ENCODE measurements at places on chromosomes 1 and 21. TPM values are rescaled to one million over a fixed set of nuclear protein-coding genes. Genes with fewer than 3 reads are reported as not detected.
A peak's percentile ranks its signal among the peaks of the same experiment; 100 is the strongest.

DNA sequence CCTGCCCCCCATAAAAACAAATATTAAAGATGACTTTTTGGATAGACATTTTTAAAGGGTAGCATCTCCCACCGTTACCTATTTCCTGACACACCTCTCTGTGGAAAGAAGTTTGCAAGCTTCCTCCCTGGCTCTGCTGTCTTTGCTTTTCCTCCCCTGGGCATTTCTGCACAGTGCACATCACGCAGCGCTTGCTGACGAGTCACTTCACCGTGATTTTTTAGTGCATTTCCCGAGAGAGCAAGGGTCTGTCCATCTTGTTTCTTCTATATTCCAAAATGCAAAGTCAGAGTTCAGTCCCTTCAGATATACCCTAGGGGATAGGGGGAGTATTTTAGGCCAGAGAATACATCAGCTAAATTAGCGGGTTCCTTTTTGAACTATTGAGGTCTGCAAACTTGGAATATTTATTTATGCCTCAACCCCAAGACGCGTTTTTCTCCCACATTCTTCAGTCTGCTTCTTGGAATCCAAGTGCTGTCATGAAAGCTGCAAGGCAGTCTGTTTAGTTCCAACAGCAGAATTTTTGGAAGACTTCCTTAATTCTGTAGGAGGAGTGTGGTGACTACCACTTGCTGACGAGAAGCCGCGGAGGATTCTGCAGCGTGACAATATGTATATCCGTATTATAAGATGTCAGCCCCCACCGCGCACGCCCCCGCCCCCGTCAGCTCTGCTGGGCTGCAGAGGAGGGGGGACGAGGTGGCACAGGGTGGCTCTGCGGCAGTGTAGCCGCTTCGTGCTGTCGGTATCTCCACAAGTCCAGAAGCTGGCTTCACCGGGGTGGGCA is 22.4 kb downstream of the SMYD2 start:
- DNase-seq, result no peak

- no peak for DNase-seq
Measured at GRCh38 chr1:226736001-226736907, 2.8 kb downstream of the ITPKB start.

DNA sequence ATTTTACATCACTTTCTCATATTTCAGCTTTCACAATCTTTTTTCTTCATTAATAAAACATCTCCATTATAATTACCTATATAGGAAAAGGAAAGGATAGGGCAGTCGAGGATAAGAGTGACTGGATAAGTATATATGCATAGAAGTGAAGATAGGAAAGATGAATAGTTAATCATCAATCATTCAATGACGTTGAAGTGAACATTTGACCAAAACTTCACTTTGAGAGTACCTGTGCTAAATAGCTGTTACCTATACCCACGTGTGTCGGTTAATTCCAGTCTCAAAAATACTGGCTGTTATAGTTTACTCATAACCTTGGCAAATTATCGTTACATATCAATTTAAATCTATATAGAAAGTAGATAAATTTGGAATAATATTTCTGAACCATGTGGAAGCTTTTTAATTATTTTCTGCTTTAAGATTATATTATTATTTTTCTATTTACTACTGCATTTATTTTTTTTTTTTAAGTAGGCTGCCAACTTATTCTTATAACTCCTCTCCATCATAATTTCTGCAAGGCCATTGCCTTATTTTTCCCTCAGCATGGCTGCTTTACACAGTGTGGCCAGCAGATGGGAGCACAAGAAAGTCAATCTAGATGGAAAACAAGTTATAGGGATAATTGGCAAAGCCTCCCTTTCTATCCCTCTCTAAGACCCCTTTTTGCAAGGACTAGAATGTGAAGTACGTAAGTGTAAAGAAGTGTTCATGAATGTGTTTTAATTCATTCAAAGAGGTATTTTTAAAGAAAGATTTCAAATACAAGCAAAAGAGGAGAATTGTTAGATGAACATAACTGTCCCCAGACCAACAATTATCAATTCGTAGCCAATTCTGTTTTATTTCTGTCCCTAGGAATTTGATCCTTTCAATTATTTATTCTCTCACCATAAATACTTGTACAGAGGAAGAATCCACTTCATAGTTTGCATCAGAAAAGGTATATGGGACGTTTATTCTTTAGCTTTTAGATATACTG is 290.4 kb downstream of the KCNT2 start:
- no peak for DNase-seq

DNA sequence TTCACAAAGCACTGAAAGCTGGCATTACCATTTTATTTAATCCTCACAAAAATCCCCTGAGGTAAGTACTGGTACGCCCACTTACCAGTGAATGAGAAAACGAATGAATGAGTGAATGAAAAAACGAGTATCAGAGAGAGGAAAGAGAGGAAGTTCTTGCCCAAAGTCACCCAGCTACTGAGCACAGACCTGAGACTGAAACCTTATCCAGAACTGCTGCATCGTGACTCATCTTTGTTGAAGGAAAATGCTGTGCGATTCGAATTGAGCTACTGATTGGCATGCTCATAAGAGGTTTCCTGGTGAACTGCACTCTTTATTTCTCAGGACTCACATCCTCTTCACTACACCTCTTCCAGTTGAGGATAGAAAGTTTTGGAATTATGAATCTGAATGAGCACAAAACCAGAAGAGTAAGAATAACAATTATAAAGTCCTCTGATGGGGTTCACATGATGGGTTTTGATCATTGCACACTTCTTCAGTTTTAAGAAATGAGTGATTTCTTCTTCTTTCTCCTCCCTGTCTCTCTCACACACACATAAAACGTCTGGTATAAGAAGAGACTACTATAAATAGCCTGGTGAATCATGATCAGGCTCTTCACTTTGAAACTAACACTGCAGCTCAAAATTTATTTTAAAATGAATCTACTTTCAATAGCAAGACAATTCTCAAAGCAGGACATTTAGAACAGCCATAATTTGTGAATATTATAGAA is 32.1 kb downstream of the IL12RB2 start:
- DNase-seq, result no peak

- DNase-seq, result peak; percentile 79
Measured at GRCh38 chr1:25619101-25619890, 2.7 kb downstream of the MAN1C1 start.

GRCh38 chr1:53140451-53140850 is 2.0 kb downstream of the SLC1A7 start:
- DNase-seq, result no peak

GRCh38 chr21:31368361-31368760 is 24.3 kb upstream of the TIAM1 start:
- DNase-seq, result no peak

DNA sequence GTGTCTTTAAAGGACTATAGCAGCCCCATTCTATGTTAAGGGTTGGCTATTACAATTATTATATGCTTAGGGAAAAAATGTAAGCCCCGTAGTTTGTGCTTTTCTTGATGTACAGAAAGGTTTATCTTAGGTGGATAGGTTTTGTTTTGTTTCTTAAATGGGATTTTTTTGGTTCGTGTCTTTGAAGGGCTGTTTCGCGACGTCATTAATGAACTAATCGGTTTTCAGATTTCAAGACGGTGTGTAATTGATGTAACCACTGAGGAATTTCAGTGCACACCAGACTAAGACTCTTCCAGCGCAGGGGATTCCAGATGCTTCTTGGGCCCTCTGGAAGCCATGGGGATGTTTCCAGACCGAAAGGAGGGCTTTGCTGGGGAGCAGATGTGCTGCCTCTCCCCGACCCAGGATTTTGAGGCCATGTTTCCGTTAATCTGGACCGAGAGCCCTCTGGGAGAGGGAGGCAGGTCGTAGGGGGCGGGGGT is 4.8 kb upstream of the SIM2 start:
- peak; percentile 37 for DNase-seq

DNA sequence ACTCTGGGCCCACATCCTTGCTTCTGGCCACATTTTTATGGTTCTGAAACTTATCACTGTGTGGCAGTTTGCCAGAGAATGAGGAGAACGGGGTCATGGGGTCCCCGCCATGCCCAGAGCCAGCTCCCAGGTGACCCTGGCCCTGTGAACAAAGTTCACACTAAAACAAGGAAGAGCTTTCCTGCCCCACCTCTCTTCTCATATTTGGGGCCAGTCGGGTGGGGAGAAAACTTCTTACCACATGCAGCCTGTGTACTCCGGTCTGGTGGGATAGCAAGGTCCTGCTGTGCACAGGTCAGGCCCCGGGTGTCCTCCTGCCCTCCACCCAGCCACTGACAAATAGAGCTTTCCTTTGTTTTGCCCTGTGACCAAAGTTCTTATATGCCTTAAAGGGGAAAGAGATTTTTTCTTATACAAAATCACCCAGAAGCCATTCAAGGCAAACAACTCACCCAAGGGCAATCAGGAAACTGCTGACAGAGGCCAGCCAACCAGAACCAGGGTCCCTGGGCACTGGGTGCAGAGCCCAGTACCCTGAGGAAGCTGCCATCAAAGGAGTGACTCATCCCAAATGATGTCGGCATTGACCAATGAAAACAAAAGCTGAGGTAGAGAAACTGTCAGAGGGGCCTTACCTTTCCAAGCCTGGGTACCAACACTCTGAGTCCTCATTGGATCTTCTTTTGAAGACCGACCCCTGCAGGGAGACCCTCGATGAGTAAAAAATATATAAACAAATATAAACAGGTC is 53.6 kb downstream of the OLIG1 start:
- no peak for DNase-seq

The PRAMEF33 gene
- not detected for polyA plus RNA-seq

The C1orf94 gene
- polyA plus RNA-seq, result not detected

The OR2L3 gene
- 0.02 TPM for polyA plus RNA-seq

Data from SK-N-SH (cell line).